ENCODE measurements at places on chromosomes 7 and 10.

DNA sequence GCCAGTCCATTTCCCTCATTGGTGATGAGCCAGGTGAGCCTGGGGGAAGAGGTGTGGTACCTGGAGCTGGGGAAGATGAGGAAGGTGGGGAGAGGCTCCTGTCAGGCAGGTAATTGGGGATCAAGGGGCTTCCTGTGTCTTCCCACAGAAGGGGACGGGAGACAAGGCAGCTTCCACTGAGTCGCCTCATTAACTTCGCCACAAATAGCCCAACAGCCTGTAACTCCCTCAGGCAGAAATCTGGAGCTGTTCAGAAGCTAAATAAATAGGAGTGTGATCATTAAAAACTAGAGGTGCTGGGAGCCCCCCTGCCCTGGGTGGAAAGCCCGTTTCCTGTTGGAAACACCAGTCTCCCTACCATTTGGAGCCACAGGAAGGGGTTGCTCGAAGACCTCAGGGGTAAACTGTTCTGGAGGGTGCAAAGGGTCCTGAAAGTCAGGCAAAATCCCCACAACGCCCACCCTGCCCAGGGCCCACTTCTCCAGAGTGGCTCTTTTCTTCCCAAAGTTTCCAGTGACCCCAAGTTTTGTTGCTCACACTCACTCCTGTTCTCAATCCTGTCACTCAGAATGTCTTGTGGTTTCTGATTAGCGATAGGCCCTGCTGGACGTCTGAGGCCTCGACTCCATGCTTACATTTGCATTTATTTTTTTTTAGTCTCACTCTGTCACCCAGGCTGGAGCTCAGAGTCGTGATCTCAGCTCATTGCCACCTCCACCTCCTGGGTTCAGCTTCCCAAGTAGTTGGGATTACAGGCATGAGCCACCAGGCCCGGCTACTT lies 25.7 kb downstream of the UNC5B start:
- DNase-seq, result no peak

GRCh38 chr7:97580205-97580604 lies 151.7 kb upstream of the TAC1 start:
- DNase-seq, result no peak

- peak; percentile 10 for DNase-seq
Observed at GRCh38 chr10:121734589-121735045, 136.4 kb upstream of the FGFR2 start.

DNA sequence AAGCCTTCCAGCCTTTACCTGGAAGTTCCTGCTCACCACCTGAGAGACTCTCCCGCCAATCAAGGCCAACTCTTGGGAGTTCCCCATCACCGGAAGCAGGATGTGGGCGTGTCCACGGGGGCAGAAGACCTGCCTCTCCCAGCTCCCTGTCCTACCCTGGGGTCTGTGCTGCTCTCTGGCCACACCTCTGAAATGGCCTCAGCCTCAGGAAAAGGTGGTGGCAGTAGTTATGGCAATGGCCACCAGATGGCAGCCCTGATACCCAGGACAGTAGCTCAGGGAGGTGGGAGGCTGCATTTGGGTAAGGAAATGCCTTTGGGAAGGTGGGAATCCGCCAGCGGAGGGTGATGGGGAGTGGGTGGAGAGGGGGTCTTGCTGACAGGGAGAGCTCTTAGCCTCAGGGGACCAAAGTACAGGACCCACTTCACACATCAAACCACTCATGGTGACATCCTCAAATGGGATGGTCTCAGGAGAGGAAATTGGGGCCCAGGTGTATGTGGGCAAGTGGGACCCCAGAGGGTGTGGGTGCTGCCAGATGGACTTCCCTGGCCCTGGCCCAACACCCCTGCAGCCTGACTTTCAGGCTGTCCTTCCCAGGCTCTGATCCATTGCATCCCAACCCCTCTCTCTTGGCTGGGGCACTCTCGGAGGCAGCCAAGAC lies 33.9 kb downstream of the KAZALD1 start:
- DNase-seq, result peak; percentile 76

DNA sequence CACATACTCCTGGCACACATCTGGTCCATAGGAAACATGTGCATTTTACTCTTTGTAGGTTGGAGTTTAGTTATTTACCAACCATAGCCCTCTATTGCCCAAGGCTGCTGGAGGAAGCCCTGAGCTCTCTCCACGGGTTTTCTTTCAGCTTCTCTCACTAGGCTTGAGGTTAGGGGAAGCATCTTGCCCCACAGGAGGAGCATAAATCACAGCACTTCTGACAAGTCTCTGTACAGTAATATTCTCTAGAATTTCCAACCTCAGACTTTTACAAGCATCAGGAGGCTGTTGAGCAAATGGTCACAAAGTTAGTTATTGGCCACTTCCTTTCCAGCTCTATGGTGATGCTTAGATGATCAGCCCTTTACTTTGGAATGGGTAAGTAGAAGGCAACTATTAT lies 122.9 kb upstream of the GLI3 start:
- DNase-seq, result no peak

DNA sequence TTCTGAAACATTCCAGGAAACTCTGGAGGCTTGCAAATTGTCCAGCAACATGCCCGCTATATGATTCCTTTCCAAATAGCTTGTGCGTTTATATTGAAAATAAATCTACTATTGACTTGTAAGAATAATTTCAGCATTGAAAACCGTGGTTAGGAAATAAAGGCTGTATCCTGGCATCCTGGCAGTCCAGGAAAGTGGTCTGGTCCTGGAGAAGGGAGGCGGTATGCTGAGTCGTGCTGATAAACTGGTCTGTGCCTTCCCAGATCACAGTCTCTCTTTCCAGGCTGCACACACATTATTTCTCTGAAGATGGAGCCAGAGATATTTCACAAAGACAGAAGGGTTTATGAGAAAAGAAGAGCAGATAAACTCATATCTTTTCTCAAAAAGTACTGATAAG lies 350.1 kb upstream of the COBL start:
- DNase-seq, result no peak

DNA sequence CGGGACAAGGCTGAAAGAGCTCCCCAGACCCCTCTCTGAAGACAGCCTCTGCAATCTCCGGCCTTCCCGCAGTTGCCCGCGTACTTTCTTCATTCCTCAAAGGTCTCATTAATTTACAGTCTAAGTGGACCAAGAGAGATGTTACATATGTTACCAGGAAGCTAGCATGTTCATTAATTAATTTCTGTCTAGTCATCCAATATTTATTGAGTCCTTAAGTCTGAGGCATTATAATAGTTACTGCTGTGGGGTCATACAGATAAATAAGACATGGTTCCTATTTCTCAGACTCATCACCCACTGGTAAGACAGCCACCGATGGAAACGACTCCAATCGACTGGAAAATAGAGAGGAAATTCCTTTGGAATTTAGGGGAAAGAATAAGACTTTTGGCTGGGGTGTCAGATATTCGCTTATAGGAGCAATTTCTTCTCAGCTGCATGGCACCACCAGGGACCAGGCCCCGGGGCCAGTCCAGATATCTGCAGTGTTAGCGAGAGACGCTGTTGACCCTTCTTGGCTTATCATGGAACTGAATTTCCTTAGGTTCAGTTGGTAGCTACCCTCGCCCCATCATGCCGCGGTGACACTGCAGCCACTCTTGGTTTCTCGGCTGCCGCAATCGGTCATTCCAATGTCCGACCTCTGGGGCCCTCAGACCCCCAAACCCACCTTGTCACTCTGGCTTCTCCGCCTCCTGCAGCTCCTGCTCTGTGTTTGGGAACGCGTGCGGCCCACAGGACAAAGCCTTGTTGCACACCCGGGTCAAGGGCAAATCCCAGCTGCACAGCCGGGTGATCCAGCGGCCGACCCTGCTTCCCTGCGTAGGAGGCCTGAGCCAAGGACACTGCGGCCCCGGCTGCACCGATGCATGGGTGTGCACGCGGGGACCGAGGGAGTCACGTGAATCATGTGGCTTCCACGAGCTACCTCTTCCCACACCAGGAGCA lies 383.2 kb downstream of the DNAJB6 start:
- DNase-seq, result no peak
